Kidney epithelial cell (primary cell): ENCODE measurements at places on chromosomes 5 and 9. TPM values are rescaled to one million over a fixed set of nuclear protein-coding genes. Genes with fewer than 3 reads are reported as not detected.

The SLC45A2 gene
- total RNA-seq, result not detected in 2 replicates

The SOX30 gene
- total RNA-seq, result 0.08 TPM in 1 of 2 replicates, not detected in the other

The CXCL14 gene
- not detected in 2 replicates for total RNA-seq

The GAS1 gene
- 6.1 and 8.3 TPM in 2 replicates for total RNA-seq

The TERT gene
- 0.21 TPM in 1 of 2 replicates, not detected in the other for total RNA-seq

The PCDHGB5 gene
- total RNA-seq, result 18.6 and 19.3 TPM in 2 replicates

The RLN2 gene
- total RNA-seq, result 1.0 and 2.5 TPM in 2 replicates

The WDR31 gene
- total RNA-seq, result 2.7 and 3.0 TPM in 2 replicates

The TRMT10B gene
- 3.5 and 4.2 TPM in 2 replicates for total RNA-seq

The DNLZ gene
- total RNA-seq, result 24.3 and 27.5 TPM in 2 replicates

The ARID3C gene
- 0.48 and 1.0 TPM in 2 replicates for total RNA-seq

The PCDHB13 gene
- total RNA-seq, result 1.9 and 3.1 TPM in 2 replicates

The HK3 gene
- total RNA-seq, result 0.04 TPM in 1 of 2 replicates, not detected in the other

- DNase-seq, result no peak
These were observed 95.6 kb downstream of the NDFIP1 start for GRCh38 chr5:142204219-142204618.

GRCh38 chr5:17222664-17223063 is 5.2 kb downstream of the BASP1 start:
- no peak for DNase-seq

- DNase-seq, result no peak
These were observed 181.7 kb downstream of the ERCC6L2 start for GRCh38 chr9:96057155-96057554.

DNA sequence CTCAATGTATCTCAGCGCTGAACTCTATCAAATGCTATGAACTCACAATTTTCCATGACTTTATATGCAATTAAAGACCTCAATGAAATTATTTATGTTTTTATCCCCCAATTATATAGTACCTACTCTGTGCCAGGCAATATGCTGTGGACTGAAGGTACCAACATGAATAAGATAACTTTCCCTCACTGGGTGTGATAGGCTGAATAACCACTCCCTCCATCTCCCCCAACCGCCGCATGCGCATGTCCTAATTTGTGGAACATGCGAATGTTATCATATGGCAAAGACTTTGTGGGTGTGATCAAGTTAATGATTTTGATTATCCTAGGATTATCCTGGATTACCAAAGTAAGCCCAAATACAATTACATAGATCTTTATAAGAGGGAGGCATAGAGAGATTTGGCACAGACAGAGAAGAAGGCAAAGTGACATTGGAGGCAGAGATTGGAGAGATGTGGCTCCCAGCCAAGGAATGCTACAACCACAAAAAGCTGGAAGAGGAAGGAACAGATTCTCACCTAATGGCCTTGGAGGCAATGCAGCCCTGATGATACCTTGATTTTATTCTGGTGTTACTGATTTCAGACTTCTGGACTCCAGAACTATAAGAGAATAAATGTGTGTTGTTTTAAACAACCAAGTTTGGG is 149.1 kb upstream of the VCAN start:
- DNase-seq, result no peak

DNA sequence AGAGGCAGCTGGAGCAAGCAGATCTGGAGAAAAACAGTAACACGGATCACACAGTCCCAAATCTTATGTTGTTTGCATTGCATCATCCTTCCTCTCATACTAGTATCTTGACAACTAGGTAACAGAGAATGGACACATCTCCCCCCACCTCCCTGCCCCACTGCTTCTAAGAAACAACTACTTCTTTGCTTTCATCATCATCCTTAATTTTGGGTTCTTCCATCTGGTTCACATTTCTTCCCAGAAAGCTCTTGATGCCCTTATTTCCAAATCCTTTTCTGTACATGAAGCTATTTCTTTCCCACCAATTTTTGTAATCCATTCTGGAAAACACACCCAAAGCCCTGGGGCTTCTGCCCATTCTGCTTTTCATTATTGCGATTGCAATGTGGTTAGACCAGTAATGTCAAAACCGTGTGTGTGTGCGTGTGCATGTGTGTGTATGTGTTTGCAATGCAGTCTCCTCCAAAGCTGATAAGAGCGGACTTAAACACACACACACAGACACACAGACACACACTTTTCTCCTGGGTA is 254.7 kb upstream of the SLC30A5 start:
- DNase-seq, result no peak

- DNase-seq, result no peak
These were observed 82.9 kb downstream of the PTCD2 start for GRCh38 chr5:72402959-72403628.

DNA sequence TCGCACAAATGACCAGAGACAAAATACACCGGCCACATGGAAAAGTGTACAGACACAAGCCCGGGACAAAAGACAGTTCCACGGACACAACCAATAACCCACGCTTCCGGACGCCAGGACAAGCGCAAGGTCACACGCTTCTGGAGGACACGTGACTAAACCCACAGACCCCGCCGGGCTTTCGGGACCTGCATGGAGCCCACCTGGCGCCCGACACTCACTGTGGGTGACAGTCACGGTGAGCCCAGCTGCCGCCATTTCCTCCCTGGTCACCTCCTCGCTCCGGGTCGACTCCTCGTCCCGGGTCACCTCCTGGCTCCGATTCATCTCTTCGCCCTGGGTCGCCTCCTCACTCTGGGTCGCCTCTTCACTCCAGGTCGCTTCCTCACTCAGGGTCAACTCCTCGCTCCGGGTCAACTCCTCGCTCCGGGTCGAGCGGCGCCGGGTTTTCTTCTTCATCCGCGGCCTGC is 470 bp downstream of the BAG1 start:
- DNase-seq, result no peak

DNA sequence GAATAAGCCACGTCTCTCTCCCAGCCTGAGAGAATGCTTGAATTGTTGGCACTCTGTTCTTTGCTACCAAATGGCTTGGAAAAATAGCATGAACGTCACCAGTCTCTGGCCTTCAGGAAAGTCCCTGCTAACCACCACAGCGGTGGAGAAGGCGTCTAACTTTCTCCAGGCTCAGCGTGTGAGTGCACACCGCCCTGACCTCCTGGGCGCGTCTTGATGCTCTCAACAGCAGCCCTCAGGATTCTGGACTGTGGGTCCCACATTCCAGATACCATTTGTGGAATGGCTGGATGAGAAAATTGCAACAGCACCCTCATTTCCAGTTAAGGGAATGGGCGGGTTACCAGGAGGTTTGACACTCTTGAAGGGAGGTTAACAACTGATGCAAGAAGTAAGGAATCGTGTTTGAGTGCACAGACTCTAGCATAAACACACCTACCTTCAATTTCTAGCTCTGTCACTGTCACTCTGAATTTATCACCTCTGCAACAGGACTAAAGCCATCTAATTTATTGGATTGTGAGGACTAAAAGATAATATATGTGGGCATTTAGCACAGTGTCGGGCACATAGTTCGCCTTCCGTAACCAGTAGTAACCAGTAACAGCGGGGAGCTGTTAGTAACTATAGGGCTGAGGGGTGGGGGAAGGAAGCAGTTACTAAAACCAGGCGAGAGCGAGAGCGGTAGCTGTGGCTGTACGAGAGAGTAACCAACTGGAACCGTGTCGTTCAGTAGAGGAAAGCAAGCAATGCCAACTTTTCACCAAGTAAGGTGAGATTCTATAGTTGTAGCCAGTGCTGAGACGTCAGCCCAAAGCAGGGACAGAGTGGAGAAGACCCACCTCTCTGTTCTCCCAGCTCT is 807 bp upstream of the PLGRKT start:
- DNase-seq, result no peak

GRCh38 chr9:2367970-2368369 is 253.6 kb upstream of the VLDLR start:
- no peak for DNase-seq

DNA sequence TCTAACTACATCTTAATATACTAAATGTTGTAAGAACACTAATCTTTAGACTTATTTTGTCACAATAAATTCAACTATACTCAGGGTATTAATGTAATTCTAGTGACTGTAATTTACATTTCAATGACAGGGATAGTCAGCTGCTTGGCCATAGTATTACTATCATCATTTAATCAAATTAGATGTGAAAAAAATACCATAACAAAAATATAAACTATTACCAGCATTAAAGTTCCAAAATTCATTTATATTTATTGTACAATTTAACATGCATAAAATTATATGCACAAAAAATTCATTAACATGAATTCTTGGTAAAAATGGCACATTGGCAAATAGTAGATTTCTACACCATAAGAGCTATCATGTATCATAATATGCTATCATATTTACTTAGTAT is 28.9 kb downstream of the FNIP1 start:
- DNase-seq, result no peak

DNA sequence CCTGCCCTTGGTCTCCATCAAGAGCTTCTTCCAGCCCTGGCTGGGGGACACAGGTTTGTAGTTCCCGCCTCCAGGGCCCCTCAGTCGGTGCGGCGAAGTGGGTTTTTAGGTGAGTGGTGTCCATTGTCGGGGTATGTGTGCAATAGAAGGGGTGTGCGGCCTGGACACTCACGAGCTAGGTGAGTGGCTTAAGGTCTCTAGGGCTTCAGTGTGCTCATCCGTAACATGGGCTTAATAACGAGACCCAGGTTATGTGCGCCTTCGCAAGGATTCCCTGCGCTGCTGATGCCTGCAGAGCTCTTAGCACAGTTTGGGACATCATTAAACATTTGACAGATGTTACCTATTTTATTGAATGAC is 656 bp downstream of the CEP78 start:
- no peak for DNase-seq

DNA sequence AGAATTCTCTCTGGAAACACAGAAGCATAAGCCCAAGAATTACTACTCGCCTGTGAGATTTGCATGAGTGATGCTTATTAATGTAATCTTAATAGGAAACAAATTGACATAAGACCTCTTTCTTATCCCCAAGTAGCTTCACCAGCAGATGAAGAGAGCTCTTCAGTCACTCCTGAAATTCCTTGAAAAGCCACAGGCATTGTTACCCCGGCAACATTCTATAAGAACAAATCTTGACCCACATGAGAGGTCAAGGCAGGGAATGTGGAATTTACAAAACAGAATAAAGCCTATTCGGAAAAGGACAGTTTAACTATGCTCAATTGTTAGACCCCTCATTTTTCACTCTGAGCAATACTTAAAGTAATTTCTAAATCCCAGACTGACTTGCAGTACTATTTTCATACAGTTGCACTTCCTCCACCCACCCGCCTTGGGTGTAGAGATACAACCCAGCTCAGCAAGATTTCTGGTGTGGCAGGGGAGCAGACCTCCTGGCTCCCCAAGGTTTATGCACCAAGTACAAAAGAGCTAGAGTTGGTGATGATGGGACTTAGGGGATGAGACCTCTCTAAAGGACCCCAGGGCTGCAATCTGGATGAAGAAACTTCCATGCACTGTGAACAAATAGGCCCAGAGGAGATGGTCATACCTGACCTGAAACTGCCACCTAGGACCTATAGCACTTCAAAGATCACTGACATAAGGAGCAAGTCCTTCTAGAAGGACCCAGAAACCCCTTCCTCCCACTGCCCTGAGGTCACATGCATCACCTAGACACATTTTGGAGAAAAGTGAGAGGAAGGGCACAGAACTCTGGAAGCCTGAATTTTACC is 242.1 kb downstream of the ZNF608 start:
- DNase-seq, result no peak

DNA sequence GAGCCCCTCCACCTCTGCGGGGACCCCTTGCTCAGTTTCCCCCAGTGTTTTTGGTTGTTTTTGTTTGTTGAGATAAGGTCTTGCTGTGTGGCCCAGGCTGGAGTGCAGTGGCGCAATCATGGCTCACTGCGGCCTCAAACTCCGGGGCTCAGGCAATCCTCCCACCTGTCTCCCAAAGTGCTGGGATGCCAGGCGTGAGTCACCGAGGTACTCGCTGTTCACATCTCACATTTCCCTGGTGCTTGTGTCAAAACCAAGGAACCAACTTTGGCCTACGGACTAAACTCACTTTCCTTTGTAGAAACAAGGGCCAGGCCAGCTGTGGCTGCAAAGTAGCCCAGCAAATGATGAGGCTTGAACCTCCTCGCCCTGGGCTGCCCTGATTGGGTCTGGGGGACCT is 9.7 kb upstream of the AJM1 start:
- no peak for DNase-seq

GRCh38 chr5:52796516-52797103 is 8.9 kb downstream of the ITGA1 start:
- no peak for DNase-seq

GRCh38 chr9:75996726-75997125 is 106.3 kb downstream of the PCSK5 start:
- no peak for DNase-seq

GRCh38 chr9:107706701-107707427 is 217.3 kb upstream of the KLF4 start:
- no peak for DNase-seq

DNA sequence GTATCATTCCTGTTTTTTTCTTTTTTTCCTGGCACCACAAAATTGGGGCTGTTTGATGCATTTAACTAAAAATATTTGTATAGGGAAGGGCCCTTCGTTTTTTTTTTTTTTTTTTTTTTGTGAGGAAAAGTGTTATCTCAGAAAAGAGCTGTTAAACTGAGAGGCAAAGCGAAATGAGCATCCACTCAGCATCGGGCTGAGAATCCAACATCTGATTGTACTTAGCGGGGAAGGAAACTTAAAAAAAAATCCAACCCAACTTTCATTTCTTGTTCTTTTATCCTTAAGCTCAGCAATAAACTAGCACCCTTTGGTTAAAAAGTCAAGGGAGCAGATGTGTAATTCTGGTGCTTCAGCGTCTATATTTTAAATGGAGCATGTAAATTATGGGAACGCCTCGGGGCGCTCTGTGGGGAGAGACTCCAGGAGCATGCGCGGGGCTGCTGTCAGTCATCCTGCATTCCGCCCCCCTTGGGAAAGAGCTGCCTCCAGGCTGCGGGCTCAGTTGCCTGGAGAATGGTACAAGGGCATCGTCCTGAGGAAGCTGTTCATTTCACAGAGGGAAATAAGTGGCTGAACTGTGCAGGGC is 33.3 kb downstream of the DMRT2 start:
- no peak for DNase-seq

GRCh38 chr9:101354765-101355708 is 29.8 kb downstream of the BAAT start:
- no peak for DNase-seq

DNA sequence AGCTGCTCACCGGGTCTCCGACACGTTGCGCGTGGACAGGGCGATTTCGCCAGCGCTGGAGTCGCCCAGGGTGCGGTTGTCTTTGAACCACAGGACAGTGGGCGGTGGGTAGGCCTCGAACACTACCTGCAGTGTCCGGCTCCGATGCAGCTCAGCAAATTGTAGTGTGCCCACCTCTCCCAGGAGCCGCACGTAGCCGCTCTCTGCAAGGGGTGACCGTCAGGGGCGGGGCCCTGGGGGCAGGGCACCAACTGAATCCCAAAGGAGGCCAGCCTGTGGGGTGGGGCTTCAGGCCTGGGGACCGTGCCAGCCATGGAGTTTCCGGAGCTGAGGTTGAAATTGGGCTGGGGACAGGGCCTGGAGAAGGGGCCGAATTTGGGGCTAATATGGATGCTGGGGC is 22.9 kb downstream of the PDGFRB start:
- no peak for DNase-seq

DNA sequence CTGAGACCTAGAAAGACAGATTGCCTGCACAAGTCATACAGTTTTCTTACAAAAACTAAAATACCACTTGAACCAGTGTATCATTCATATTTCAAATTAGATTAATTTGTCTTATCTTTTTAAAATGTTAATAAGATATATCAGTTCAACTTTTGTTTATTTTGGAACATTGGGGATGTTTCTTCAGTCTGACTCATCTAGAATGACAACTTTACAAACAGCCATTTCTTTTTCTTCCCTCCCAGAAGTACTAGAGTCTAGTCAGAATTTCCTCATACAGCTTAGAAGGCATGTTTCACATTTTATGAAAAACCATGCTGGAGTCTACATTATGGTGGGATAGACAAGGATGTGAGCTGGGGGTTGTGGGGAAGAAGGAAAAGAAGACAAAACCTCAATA is 262.5 kb downstream of the NFIB start:
- DNase-seq, result no peak
